ENCODE measurements at places on chromosomes 7 and 10. TPM values are rescaled to one million over a fixed set of nuclear protein-coding genes. Genes with fewer than 3 reads are reported as not detected.

The EBF3 gene
- polyA plus RNA-seq, result 0.07 TPM

The LRRC17 gene
- 0.05 TPM for polyA plus RNA-seq

The MBLAC1 gene
- polyA plus RNA-seq, result 2.5 TPM

The HOXA4 gene
- 2.3 TPM for polyA plus RNA-seq

The ITGA8 gene
- polyA plus RNA-seq, result not detected

The NKX2-3 gene
- not detected for polyA plus RNA-seq

The EGFR gene
- 62.2 TPM for polyA plus RNA-seq

The ITIH2 gene
- 0.31 TPM for polyA plus RNA-seq

The NFE2L3 gene
- 10.0 TPM for polyA plus RNA-seq

The GNGT1 gene
- not detected for polyA plus RNA-seq

The LOXL4 gene
- 2.0 TPM for polyA plus RNA-seq

The GNB2 gene
- 169 TPM for polyA plus RNA-seq

The SH2B2 gene
- 2.3 TPM for polyA plus RNA-seq

The HECW1 gene
- 12.5 TPM for polyA plus RNA-seq

The GRM8 gene
- not detected for polyA plus RNA-seq

The SPDYE16 gene
- polyA plus RNA-seq, result not detected

The SLC26A3 gene
- not detected for polyA plus RNA-seq

The GJD4 gene
- 0.05 TPM for polyA plus RNA-seq

The SUFU gene
- 4.6 TPM for polyA plus RNA-seq

The PDZD7 gene
- polyA plus RNA-seq, result 0.63 TPM

The ANKRD61 gene
- polyA plus RNA-seq, result 0.49 TPM

The CDK13 gene
- polyA plus RNA-seq, result 18.2 TPM

The CH25H gene
- not detected for polyA plus RNA-seq

The CHCHD2 gene
- polyA plus RNA-seq, result 606 TPM

The ADAMTS14 gene
- polyA plus RNA-seq, result 0.04 TPM

The CAMK2B gene
- polyA plus RNA-seq, result 0.17 TPM

The ASB10 gene
- polyA plus RNA-seq, result not detected

The CCDC146 gene
- polyA plus RNA-seq, result 2.0 TPM

The LDB3 gene
- polyA plus RNA-seq, result 0.13 TPM

The WNT8B gene
- 0.04 TPM for polyA plus RNA-seq

The LBX1 gene
- not detected for polyA plus RNA-seq

The ANKRD30A gene
- polyA plus RNA-seq, result 1.0 TPM

The NPY gene
- polyA plus RNA-seq, result not detected

The APBB1IP gene
- 7.5 TPM for polyA plus RNA-seq

The MEST gene
- 32.6 TPM for polyA plus RNA-seq

The LRRTM3 gene
- not detected for polyA plus RNA-seq

The DBNL gene
- polyA plus RNA-seq, result 95.0 TPM

The TAS2R41 gene
- not detected for polyA plus RNA-seq

The ITPRIP gene
- polyA plus RNA-seq, result 18.3 TPM

The INMT gene
- 0.03 TPM for polyA plus RNA-seq

The LIPM gene
- polyA plus RNA-seq, result not detected

The IDI2 gene
- not detected for polyA plus RNA-seq

The ANXA8L1 gene
- polyA plus RNA-seq, result 95.8 TPM

The DNAH11 gene
- polyA plus RNA-seq, result 0.01 TPM

The PRF1 gene
- not detected for polyA plus RNA-seq

The NME8 gene
- not detected for polyA plus RNA-seq

The PODXL gene
- 33.6 TPM for polyA plus RNA-seq
